PC-3 (cell line): ENCODE measurements at places on chromosomes 7 and 10. TPM values are rescaled to one million over a fixed set of nuclear protein-coding genes. Genes with fewer than 3 reads are reported as not detected.

The OGDHL gene
- total RNA-seq, result 2.0 and 2.6 TPM in 2 replicates

The LRRC4 gene
- 0.26 TPM in 1 of 2 replicates, not detected in the other for total RNA-seq

The CFAP43 gene
- total RNA-seq, result 0.17 and 0.44 TPM in 2 replicates

The PDZD7 gene
- total RNA-seq, result 2.5 and 2.8 TPM in 2 replicates

The FAM180A gene
- not detected in 2 replicates for total RNA-seq

The FGFBP3 gene
- total RNA-seq, result 0.69 and 1.2 TPM in 2 replicates

The PAX4 gene
- total RNA-seq, result not detected in 2 replicates

The ST8SIA6 gene
- total RNA-seq, result not detected in 2 replicates

The ZKSCAN1 gene
- total RNA-seq, result 13.6 and 13.9 TPM in 2 replicates

The MYL10 gene
- 0.69 TPM in 1 of 2 replicates, not detected in the other for total RNA-seq

The PILRA gene
- total RNA-seq, result 0.92 and 1.9 TPM in 2 replicates

The LMOD2 gene
- total RNA-seq, result not detected in 2 replicates

The PIK3CG gene
- not detected in 2 replicates for total RNA-seq

The OR2A1 gene
- 0.40 TPM in 1 of 2 replicates, not detected in the other for total RNA-seq

The MCM10 gene
- total RNA-seq, result 14.3 and 16.1 TPM in 2 replicates

The SPOCK2 gene
- 0.06 and 0.33 TPM in 2 replicates for total RNA-seq
